ENCODE measurements at places on chromosomes 16 and 17.
A peak's percentile ranks its signal among the peaks of the same experiment; 100 is the strongest.

DNA sequence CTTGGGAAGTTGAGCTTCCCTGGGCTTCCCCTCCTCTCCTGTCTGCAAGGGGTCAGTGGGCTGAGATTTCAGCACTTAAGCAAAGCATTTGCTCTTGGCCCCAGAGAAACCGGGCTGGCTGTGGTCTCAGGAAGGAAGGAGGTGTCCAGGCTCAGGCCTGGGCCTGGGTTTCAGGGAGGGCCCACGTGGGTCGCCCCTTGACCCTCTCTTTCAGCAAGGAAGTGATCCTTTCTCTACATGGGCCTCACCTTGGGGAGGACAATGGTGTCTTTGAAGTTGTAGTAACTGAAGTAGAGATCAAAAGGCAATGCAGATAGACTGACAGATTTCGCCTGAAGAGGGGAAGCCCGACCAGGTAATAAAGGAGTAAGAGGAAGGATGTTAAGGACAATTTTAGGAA lies 2.7 kb downstream of the NOD2 start:
- DNase-seq: no peak

GRCh38 chr16:77780378-77780837 lies 8.0 kb upstream of the VAT1L start:
- DNase-seq: no peak

DNA sequence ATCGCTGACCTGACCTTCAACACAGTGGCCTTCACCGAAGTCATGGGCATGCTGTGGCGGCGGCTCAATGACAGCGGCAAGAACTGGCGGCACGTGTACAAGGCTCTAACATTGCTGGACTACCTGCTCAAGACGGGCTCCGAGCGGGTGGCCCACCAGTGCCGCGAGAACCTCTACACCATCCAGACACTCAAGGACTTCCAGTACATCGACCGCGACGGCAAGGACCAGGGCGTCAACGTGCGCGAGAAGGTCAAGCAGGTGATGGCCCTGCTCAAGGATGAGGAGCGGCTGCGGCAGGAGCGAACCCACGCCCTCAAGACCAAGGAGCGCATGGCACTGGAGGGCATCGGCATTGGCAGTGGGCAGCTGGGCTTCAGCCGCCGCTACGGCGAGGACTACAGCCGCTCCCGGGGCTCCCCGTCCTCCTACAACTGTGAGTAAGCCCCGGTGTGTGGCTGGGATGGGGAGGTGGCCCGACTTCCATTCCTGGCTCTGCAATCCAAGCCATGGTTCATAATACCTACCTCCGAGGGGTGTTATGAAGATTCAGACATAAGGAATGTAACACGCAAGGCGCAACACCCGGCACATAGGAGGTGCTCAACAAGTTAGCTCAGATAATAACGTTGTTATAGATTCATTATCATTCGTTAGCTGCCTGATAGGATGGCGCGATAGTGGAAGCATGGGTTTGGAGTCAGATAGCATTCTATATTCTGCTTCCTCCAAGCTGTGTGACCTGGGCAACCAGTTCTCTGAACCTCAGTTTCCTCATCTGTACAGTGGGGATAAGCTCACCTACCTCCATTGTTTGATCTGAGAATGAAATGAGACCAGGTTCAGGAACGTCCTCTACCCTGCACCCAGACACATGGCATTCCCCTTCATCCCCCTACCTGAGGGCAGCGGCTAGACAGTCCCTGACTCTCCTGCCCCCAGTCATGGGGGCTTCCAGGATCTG lies 4.4 kb downstream of the EPN3 start:
- DNase-seq: no peak

GRCh38 chr16:81277541-81278080 lies 37.2 kb upstream of the GAN start:
- no peak for DNase-seq

GRCh38 chr17:39767147-39767546 lies 29.4 kb downstream of the GRB7 start:
- no peak for DNase-seq

- DNase-seq: no peak
Observed at GRCh38 chr16:88951989-88952388, 25.0 kb downstream of the CBFA2T3 start.

- no peak for DNase-seq
Observed at GRCh38 chr17:57405491-57406072, 149.3 kb downstream of the MSI2 start.

DNA sequence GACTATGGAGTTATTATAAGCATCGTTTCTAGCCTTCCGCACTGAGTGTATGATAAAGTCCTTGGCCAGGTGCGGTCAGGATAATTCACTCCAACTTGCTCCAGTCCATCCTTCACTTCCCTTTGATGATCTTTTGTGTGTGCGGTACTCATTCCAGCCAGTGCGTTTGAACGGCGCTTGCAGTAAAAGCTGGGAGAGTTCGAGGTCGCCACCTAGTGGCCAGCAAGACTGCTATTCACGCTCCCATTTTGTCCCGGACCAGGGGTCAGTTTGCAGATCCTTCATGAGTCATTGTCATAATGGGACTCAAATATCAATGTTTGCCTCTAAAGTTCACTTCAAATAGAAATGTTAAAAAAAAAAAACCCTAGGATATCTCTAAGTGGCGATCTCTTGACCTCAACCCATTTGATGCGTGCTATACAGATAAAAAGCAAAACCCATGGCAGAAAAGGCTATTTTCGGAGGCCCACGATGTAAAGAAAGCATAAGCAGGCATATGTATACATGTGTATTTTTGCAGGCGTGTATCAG lies 417.1 kb downstream of the TMEM114 start:
- DNase-seq: peak; percentile 32
